ENCODE measurements at places on chromosomes 11 and 22.

- DNase-seq = no peak
Measured at GRCh38 chr22:26524870-26525269, 12.6 kb upstream of the TFIP11 start.

DNA sequence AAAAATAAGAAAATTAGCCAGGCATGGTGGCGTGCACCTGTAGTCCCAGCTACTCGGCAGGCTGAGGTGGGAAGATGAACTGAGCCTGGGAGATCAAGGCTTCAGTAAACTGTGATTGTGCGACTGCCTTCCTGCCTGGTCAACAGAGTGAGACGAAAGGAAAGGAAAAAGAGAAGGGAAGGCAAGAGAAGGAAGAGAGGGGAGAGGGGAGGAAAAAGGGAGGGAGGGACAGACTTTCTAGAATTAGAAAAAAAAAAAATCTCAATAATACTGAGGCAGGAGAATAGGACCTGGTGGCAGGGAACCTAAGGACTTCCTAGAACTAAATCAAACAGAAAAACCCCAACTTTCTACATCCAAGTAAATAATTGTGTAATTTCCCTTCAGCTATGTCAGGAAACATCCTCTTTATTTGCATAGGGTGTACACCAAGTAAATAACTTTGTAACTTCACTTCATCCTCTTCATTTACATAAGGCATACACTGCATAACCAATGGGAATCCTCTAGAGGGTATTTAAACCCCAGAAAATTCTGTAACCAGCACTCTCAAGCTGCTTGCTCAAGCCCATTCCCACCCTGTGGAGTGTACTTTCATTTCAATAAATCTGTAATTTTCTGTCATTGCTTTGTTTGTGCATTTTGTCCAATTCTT is 8.7 kb downstream of the SBF2 start:
- no peak for DNase-seq

GRCh38 chr11:9664276-9665171 is 647 bp downstream of the SWAP70 start:
- DNase-seq = peak; percentile 12

DNA sequence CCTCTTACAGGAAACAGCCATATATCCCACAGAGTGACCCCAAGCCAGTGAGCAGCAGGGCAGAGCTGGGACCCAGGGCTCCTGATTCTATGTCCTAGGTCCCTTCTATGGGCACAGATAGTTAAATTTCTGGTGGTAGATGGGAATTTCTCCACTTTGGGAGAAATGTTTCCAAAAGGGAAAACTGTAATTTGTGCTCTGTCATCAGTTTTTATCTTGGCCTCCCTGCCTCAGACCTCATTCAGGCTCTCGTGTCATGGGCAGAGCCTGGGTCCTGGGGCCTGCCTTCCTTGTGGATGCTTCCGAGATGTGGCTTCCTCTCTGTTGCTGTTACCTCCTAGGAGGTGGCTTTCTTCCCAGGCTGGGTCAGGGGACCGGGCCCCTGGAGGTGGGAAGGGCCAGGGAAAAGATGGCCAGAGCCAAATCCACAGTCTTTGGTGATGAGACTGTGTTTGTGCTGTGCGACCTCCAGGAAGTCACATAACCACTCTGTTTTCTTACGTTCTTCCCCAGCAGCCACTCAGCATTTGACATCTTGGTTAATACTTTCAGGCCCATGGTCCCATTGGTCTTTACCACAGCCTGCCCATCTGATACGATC is 8.6 kb downstream of the LRRC32 start:
- no peak for DNase-seq

DNA sequence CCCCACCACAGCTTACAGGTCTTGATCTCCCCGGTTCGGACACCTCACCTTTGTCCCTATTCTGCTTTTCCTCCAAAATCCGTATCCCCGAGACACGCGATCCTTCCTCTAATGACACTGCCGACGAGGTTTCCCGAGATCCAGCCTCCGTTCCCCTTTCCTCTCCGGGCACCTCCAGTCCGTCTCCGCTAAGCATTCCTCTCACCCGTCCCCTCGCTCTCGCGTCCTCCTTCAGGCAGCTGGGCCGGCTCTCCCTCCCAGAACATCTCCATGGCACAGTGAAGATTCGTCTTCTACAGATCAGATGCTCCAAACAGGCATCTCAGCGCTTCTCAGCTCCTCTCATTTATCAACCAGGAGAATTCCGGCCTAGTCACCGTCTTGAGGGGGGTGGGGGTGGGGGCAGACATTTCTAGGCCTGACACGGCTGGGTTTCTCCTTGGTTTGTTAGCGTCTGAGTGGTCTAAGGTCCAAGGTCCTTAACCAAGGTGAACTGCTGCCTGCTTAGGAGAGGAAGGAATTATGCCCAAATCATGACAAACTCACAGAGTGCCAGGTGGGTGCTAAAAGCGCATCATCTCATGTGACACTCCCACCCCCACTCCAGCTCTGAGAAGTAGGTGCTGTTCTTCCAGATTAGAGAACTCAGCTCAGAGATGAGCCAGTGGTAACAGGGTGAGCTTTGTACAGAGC is at the start of gene SPTBN2:
TSS of gene SPTBN2 (minus strand) at position 524 of the 693 bp plus-strand sequence. CDS start 7,976 bp downstream, outside the sequence.
- no peak for DNase-seq

GRCh38 chr22:40606306-40606705 is 30.2 kb downstream of the MRTFA start:
- DNase-seq = no peak

GRCh38 chr11:77472991-77473800 is 698 bp downstream of the PAK1 start:
- DNase-seq = peak; percentile 48

DNA sequence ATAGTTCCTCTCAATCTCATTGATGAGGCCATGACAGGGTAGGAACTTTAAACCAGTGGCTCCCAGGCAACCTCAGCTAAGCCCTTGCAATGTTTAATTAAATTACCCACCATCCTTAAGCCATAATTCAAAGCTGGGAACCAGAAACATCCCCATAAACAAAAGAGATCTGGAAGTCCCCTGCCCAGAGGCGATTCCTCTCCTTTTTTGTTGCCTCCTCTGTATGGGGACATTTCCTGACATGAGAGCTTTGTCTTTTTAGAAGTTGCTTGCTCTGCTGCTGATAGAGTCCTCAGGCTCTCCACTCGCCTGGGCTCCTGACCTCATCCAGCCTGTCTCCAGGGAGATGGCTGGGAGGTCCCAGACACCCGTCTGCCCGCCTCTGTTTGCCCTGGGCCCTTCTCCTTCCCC is 3.2 kb downstream of the DTX4 start:
- no peak for DNase-seq

DNA sequence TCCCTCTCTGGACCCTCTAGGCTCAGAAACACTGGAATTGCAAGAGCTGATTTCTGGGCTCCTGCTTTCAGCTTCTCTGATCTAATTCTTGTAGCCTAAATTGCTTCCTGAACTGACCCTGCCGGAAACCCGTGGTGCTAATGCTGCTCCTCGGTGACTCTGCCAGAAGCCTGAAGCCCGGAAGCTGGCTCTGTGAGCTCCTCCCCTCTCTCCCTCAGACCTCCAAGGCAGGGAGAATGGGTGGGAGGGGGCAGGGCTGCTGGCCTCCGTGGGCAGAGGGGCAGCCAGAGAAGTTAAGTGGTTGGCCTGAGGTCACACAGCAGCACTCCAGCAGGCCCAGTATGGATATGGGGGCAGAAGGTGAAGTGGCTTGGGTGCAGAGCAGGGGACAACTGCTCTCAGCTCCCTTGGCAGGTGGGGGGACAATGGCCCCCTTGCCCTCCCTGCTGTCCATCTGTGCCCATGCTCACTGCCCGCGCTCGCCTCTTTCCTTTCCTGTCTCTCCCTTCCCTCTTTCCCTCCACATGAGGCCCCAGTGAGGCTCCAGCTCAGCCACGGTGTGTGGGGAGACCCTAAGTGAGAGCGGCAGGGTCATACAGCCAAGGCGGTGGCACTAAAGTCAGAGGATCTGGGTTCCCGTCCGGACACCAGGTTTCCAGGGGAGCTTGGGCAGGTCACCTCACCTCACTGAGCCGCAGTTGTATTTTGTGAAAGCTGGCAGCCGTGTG is 16.2 kb downstream of the CAPN5 start:
- no peak for DNase-seq

GRCh38 chr11:127379686-127380085 is 379.1 kb upstream of the KIRREL3 start:
- DNase-seq = no peak

DNA sequence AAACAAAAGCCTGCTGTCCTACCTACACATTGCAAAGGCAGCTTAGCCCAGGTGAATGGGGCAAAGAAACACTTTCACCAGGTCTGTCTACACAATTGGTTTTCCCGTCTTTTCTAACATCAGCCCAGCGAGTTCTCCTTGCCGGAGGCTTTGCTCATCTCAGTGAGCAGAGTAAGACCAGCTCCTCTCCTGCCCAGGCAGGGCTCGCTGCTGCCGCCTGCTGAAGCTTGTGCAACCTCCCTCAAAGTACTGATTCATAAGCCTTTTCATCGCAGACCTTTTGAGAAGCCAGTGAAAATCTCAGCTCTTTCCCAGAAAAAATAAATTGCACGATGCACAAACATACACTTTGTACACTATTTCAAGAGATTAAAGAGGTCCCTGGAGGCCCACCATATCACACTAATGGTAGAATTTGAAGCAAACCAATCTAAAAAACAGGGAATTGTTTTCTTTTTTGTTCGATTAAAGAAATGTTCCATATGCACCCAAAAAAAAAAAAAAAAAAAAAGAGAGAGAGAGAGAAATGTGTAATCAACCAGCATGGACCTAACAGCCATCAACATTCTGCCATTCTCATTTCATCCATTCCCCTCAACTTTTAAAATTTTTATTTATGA is 328.1 kb upstream of the MPPED2 start:
- DNase-seq = peak; percentile 17

DNA sequence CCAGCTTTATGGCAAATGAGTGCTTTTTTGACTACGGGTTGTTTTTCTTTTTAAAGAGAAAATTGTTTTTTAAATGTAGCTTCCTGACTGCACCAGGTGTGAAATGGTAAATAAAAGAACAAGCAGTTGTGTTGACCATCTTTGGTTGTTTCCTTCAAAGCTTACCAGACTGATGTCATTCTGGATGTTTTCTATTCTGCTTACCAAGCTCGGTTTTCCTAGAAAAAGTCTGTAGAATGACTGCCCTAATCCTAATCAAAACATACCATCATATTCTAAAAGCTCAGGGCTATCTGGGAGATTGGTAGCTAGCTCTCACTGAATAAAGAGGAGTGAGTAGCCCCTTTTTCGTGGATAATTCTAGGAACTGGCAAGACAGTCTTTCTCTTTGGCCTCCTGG is 77.7 kb downstream of the GAB2 start:
- DNase-seq = no peak

DNA sequence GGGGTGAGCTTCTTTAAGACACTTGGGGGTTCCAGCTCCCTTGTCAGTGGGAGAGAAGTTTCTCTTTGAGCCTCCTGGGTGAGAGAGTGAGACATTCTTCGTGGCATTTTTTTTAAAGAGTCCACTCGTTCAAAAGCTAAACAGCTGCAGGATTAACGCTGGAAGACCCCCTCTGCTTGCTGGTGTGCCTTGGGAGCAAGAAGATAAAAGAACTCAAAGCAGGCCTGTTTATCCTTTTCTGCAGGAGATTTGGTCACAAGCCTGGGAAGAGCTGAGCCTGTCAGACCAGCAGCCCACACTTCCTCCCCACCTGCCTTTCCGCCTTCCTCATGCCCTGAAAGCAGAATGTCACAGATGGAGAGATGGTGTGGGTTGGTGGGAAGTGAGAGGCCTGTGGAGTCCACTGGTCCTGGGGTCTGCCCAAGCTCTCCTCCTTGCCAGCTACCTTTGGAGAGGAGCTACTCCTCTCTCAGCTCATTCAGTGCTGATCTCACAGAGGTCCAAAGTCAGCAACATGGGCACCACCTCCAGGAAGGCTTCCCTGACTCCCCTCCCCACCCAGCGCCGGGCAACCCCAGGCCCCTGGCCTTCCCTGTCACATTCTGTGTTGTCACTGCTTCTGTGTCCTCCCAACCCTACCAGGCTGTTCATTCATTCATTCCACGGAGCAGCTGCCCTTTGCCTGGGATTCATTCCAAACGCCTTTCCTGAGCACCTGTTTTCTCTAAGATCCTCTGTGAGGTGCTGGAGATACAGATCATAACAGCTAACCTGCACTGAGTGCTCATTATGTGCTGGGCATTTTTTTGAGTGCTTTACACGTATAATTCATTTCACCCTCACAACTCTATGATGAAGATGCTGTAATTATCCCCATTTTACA is 6.7 kb downstream of the GDPD5 start:
- DNase-seq = no peak

GRCh38 chr11:74577181-74577580 is 15.2 kb upstream of the POLD3 start:
- DNase-seq = no peak

- DNase-seq = no peak
Measured at GRCh38 chr11:19734171-19734570, 21.5 kb downstream of the NAV2 start.

- DNase-seq = no peak
Measured at GRCh38 chr11:102485095-102485722, 32.6 kb upstream of the TMEM123 start.

DNA sequence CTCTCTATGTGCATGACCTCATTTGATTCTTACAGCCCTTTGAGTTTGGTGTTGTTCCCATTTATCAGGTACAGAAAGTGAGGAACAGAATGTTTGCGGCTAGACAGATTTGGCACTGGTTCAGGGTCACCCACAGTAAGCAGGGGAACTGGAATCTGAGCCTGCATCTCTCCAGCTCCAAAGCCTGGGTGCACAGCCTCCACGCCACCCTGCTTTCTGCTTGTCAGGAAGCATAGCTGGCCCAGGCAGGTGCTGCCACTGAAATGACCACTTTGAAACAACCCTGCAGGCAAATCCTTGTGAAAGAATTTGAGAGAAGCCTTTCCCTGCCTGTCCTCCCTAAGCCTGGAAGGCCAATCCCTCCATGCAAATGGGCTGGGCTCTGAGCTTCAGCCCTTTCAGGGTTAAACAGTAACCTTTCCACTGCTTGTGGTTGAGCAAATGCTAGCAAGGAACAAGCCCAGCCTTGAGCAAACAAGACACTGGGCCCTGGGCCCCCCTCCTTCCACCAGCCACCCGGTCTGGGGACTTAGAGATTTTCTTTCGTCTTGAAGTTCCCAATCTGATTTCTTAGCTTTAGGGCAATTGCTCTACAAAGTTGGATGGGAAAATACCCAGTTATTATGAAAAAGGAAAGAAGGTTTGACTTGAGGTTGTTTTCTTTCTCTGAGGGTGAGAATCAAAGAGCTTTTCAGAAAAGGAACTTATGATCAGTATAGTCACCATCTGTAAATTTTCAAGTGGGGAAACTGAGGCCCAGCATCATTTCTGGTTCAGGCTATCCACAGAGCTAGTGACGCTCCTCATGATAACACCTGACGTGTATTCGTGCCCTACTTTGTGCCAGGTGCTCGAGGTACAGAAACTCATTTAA is 19.4 kb downstream of the EHF start:
- peak; percentile 92 for DNase-seq

DNA sequence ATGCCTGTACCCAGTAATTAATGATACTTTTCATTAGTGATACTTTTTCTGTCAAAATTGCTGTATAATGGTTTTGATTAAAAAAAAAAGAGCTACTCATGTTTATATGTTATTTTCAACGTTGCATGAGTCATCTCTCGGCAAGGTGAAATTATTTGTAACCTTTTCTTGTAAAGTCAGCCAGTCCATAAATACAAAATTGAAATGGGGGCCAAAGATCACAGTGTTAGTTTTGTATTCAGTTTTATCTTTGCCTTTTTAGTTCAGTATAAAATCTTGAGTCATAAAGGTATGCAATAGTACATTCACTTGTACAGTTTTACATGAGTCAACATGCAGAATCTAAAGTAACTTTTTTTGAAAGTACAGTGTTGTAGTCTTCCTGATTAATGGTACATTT is 4.3 kb downstream of the ARHGEF12 start:
- DNase-seq = no peak

- no peak for DNase-seq
Measured at GRCh38 chr22:33538277-33538885, 381.9 kb downstream of the LARGE1 start.

GRCh38 chr11:70732023-70732880 is 333.9 kb downstream of the CTTN start:
- DNase-seq = no peak

Measured in LoVo (cell line).